D721Med (cell line): ENCODE measurements at places on chromosomes 2 and 18.

- DNase-seq: no peak
Measured at GRCh38 chr2:191244350-191244749, 854 bp upstream of the MYO1B start.

- no peak for DNase-seq
Measured at GRCh38 chr18:78999939-79000338, 20.3 kb downstream of the SALL3 start.

GRCh38 chr2:73983322-73984202 is 1.1 kb upstream of the TET3 start:
- DNase-seq: no peak

- DNase-seq: no peak
Measured at GRCh38 chr2:76450024-76450475, 739.3 kb upstream of the GCFC2 start.

DNA sequence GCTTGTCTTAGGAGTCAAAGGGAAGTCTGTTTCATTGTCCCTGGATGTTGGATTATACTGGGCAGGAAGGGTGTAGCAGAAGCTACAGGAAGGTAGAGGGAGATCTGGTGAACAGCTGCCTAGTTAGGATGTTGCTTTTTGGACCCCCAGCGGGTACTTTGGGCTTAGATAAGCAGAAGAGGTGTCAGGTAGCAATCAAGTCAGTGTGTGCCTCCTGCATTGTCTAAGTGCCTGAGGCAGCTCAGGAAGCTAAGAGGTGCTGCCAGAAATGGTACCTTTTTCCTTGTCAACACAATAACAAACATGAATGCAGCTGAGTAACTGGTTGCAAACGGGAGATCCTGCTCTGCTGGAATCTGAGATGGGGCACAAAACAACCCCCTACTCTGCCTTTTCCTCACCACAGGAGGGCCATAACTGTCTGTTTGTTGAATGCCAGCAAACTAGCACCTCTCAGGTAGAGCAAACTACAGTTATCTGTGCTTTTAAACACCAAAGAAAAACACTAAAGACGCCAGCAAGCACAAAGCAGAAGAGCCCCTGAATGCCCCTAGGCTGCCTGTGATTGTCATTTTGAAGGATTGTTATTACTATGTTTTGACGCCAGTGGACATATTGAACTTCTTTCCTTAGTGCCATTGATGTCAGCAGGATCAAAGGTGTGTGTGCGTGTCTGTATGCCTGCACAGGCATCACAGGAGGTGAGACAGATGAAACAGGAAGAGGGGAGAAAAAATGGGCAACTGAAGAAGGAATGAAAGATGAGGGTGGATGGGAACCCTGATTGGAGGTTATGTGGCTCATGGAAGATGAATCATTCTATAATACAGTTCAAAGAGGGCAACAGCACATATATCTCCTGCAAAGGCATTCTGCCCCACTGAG is 151.4 kb downstream of the ETAA1 start:
- no peak for DNase-seq

DNA sequence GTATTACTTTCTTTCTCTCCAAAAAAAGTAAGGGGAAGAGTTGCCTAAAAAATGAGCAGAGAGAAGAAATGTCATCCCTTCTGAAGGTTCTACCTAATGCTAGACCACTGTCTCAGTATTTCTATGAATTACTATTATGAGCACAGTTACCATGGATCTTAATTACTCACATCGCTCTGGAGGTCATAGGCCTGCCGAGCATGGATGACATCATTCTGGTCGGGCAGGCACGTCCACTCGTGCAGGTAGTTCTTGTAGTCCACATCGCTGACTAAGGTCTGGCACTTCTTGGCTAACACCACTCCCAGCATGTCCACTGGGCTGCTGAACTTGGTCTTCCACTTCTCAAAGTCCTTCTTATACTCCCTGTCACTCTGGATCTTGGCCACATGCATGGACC is 106.9 kb downstream of the NEB start:
- no peak for DNase-seq

DNA sequence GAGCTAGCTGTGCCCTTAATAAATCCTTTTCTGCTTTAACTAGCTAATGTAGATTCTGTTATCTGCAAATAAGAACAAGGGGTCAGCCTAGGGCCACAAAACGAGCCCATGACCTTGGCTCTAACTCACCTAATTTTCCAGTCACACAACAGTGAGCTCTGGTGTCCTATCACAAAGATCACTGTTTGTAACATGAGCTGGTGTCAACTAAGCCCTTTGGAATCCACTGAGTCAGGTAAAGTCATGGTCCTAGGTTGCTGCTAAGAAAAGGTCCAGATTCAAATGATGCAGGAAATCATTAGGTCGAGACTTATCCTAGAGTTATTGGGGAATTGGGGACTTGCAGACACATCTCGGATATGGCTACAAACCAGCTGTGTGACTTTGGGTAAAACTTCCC is 49.9 kb downstream of the ST8SIA5 start:
- no peak for DNase-seq

DNA sequence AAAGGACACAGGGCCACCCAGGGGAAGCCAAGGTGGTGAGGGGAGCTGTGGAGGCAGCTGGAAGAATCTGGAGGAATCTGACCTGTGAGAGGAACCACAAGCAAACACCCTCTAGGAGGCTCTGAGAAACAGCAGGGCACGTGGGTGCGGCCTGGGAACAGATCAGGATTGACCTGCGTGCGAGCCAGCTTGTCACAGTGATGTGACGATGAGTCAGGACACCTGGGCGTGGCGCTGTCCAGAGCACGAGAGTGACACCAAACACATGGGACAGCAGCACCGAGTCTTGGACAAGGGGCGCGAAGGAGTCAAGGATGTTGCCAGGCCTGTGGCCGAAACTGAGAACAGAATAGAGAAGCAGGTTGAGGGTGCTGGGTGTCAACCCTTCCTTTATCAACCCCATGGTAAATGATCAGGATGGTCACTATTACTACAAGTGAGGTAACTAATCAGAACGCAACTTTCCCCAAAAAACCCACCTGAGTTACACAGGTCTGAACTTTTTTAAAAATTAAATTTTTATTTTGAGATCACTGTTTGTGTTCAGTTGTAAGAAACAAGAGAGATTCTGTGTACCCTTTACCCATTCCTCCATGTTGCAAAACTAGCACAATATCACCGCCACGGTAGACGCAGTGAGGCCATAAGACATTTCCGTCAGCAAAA is 637 bp upstream of the SFT2D3 start:
- DNase-seq: no peak

- no peak for DNase-seq
Measured at GRCh38 chr2:103808814-103809213, 1045.1 kb upstream of the POU3F3 start.

DNA sequence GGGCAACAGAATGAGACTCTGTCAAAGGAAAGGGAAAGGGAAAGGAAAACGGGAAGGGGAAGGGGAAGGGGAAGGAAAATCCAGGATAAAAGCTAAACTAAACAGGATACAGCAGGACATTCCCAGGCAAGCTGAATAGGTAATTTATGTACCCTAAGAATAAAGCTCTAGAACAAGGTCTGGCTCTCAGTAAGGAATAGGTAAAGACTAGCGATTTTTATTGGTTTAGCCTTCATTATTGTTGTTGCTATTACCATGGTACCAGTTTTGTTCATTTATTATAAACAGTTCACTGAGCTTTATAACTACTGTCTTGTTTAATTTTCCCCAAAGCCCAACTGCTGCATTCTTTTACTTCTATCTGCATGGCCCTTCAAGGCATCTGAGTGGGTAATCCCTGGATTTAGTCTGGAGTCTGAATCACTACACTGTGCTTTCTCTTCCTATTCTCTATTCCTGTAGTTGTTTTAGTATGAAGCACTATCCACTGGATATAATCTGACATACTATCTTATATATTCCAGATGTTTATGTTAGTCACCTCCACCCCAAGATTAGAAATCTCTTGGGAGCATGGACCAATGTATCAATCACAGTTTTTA is 127.1 kb upstream of the TANK start:
- DNase-seq: no peak

GRCh38 chr2:118670838-118671237 is 176.6 kb downstream of the EN1 start:
- no peak for DNase-seq

DNA sequence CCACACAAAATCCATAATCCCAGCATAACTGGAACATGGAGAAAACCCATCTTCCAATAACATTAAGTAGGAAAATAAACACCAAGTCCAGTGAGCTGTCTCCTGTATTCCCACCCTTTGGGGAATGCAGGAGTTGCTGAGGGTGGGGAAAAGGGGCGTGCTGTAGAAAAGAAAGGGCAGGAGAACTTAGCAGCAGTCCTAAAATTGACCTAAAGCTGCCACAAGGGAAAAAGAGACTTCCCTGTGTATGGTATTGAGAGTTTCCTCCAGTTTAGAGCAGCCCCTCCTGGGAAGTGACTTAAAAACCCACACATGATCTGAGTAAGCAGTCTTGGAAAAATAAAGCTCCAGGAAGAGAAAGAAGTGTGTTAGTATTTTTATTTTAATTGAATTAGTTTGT is 428.8 kb downstream of the THSD7B start:
- no peak for DNase-seq

DNA sequence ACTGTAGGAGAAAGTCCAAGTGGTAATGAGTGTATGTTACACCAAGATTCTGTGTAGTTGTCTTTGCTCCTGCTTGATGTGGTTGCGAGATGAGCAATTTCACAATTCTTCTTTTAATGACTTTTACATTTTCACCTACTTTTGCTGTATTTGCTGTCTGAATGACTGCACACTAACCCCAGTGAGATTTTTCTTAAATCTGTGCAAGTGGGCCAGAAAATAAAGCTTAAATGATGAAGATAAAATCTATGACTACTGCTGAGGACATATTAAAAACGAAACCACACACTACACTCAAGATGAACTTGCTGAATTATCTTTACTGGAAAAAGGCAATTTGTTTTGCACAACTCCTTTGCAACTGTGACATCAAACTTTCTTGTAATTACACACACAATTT is 4.1 kb downstream of the LDAH start:
- no peak for DNase-seq
